H9 (cell line): ENCODE measurements at places on chromosomes 4 and X. TPM values are rescaled to one million over a fixed set of nuclear protein-coding genes. Genes with fewer than 3 reads are reported as not detected.

The GATA1 gene
- not detected in 2 replicates for total RNA-seq

DNA sequence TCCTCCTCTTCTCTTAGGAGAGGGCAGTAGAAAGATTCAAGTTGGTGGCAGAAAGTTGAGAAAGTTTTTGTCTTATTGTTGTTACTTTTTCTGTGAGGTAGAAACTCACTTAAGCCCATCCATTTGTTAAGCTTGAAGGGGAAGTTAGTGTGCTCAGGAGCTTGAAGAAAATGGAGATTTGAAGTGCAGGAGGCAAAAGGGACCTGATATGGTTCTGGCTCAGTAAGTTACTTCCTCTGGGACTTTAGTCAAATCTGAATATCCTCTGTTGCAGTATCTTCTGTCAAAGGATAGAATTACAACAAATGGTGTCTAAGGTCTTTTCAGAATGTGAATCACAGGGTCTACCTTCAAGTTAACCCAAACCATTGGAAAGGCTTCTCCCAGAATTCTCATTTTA lies 46.2 kb downstream of the CXCL13 start:
- DNase-seq: no peak

- no peak for DNase-seq
These were observed 36.5 kb downstream of the SH3RF1 start for GRCh38 chr4:169234137-169234855.

DNA sequence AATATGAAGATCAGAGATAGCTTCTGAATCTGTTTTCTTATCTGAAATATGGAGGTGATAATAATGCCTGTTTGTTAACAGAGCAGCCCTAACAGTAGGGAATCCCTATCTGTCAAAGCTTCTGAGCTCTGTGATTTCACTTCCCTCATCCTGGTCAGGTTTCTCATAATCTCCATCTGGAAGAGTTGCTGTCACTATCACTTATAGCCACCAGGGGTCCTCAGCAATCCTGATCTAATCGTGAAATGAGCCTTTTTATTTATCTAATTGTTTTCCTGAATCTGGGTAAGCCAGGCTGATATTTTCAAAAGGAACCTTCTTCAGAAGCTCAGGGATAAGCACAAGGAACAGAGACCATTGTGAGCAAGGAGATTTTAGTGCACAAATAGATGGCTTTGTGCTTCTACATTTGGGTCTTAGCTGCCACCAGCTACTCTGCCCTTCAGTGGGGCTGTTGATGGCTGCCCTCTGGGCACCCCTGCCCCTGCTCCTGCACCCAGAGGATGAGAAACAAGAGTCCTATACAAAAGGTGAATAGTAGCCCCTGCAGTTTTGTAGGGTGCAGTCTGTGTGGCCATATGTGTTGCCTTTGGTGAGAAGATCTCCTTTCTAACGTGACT lies 196.4 kb upstream of the RADX start:
- DNase-seq: no peak

DNA sequence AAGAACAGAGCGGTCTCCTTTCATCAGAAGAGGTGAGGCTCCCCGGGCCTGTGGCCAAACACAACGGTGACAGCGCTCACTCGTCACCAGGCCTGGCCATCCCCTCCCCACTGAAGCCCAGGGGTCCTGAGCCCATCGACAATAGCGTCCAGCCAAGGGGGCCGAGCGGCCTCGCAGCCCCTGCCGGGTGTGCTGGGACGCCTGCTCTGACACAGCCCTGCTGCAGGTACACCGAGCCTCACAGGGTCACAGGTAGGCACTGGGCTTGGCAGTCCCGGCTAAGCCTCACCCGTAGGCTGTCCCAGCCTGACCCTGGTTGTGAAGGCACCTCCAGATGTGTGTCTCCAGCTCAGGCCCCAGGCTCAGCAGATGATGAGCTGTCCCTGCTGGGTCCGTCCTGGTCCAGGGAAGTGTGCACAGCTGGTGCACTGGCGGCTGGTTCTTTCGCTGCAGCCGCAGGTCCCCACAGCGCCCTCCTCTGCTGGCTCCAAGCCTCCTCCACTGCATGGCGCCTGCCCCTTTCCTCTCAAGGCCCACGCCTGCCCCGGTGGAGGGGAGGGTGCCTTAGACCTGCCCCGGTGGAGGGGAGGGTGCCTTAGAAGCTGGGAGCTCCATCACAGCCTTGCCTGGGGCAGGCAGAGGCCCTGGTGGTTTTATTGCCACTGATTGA lies 21.5 kb downstream of the UVSSA start:
- DNase-seq: peak; percentile 62

The CLTRN gene
- 1.7 and 1.8 TPM in 2 replicates for total RNA-seq

- peak; percentile 88 for DNase-seq
These were observed 16.8 kb downstream of the PF4 start for GRCh38 chr4:73964862-73965611.

- DNase-seq: no peak
These were observed 441.1 kb upstream of the PCDH10 start for GRCh38 chr4:132707955-132708354.

DNA sequence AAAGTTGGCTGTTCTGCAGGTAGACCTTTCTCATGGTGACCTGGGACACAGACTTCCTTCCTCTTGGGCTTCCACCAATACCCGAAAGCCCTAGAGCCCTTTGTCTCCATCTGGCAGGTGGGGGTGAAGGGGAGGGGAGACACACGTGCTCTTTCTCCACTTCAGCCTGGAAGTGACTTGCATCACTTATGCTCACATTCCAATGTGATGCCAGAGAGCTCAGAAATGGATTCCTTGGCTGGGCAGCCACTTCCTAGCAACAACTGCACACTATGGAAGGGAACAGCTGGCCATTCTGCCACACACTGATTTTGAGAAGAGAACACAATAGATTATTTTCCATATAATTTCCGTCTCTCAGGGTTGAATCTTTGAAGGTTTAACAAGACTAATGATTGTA lies 36.3 kb downstream of the C4orf51 start:
- DNase-seq: no peak

DNA sequence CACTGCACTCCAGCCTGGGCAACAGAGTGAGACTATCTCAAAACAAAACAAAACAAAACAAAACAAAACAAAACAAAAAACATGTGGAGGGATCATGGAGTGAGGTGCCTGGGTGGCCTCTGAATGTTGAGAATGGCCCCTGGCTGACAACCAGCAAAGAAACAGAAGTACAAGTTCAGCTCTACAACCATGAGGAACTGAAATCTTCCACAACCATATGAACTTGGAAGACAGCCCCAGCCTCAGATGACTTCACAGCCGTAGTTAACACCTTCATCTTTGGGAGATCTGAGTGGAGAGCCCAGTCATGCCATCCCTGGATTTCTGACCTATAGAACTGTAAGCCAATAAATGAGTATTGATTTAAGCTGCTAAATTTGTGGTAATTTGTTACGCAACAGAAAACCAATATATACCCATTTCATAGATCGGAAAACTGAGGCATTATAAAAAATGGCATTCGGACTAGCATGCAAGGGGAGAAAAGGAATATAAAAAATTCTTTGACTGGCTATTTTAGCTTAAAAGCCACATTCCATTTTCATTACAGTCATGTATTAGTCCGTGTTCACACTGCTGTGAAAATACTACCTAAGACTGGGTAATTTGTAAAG lies 138.7 kb upstream of the RAPGEF2 start:
- DNase-seq: no peak

- DNase-seq: no peak
These were observed 10.9 kb upstream of the WFS1 start for GRCh38 chr4:6258741-6259140.

The GPM6B gene
- 73.9 and 79.8 TPM in 2 replicates for total RNA-seq

DNA sequence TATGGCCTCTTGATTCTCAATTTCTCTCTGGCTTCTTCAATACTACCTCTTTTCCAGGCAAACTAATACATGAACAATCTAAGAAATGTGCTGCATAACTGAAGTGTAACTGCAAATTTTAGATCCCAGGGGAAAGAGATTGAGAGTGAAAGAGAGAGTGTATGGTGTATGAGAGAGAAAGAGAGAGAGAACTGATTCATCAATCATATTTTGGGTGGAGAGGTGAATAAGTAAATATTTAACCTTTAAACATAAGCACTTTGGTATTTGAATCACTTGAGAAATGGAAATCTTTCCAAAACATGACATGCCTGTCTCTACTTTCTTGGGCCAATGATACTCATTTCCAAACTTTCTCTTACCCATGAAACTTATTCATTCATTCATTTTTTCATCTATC lies 147.2 kb upstream of the DIPK2B start:
- no peak for DNase-seq

The RP2 gene
- 4.6 and 5.1 TPM in 2 replicates for total RNA-seq

DNA sequence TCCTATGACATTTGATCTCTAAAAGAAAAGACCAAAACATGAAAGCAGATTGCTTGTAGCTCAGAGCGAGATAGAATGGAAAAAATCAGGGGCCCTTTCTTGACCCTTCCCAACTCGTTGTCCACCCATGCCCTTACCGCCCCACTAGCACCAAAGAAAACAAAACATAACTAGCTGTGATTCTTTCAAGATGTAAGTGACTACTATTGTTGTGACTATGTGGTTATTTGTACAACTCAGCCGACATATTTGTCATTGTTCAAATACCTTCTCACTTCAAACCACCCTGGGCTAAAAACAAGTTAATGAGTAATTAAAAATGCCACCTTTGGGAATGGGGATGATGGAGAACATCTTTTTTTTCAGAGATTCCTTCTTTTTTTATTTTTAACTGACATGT lies 171.2 kb upstream of the GPC4 start:
- DNase-seq: no peak

- DNase-seq: no peak
These were observed 14.6 kb downstream of the APBB2 start for GRCh38 chr4:41199788-41200187.

- no peak for DNase-seq
These were observed 51.7 kb upstream of the CHRNA9 start for GRCh38 chr4:40283413-40283812.

The ANK2 gene
- 30.5 and 36.8 TPM in 2 replicates for total RNA-seq

The PFKFB1 gene
- total RNA-seq: 0.31 and 0.55 TPM in 2 replicates

The GPC4 gene
- 416 and 418 TPM in 2 replicates for total RNA-seq

DNA sequence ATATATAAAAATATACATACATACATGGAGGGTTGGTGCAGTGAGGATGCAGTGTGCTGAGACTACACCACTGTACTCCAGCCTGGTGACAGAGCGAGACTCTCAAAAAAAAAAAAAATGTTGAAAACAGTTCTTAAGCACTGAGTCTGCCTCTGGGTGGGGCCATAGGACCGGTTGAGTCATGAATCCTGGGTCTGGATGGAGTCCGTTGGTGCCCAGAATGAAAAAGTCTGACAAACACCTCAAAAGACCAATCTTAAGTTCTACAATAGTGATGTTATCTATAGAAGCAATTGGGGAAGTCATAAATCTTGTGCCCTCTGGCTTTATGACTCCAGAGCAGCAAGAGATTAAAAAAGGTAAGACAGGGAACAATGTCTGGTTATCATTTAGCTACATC lies 70.4 kb downstream of the FGFBP1 start:
- no peak for DNase-seq

The FAT4 gene
- 6.0 and 6.9 TPM in 2 replicates for total RNA-seq

GRCh38 chrX:132592880-132593279 lies 104.0 kb upstream of the MBNL3 start:
- peak; percentile 29 for DNase-seq

DNA sequence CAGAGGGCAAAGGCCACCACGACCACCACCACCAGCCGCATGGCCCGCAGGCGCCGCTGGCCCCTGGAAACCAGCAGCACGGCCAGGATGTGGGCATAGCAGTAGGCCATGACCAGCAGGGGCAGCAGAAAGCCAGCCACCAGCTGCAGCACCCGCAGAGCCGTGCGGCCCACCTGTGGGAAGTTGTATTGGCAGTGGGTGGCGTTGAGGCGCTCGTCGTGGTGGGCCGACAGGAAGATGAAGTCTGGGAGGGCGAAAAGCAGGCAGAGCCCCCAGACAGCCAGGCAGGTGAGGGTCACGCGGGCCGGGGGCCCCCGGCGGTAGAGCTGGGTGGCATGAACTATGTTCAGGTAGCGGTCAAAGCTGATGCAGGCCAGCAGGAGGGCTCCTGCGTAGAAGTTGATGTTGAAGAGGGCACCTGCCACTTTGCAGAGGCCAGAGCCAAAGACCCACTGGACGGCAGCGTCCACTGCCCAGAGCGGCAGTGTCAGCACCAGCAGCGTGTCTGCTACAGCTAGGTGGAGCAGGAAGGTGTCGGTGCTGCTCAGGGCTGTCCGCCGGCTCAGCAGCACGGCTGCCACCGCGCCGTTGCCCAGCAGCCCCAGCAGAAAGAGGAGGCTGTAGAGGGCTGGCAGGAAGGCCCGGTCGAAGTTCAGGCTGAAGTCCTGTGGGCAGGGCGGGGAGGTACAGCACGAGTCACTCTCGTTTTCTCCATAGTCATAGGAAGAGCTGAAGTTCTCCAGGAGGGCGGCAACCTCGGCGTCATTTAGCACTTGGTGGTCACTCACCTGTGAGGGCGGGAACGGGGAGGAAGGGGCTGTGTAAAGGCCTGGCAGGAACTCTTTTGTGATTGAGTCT lies 1.4 kb downstream of the CXCR3 start:
- peak; percentile 39 for DNase-seq

The ANXA10 gene
- total RNA-seq: not detected in 2 replicates

The TGIF2LX gene
- not detected in 2 replicates for total RNA-seq

The SPP1 gene
- total RNA-seq: 13.2 and 15.5 TPM in 2 replicates

- DNase-seq: no peak
These were observed 85.3 kb upstream of the RBPJ start for GRCh38 chr4:26235500-26235899.

DNA sequence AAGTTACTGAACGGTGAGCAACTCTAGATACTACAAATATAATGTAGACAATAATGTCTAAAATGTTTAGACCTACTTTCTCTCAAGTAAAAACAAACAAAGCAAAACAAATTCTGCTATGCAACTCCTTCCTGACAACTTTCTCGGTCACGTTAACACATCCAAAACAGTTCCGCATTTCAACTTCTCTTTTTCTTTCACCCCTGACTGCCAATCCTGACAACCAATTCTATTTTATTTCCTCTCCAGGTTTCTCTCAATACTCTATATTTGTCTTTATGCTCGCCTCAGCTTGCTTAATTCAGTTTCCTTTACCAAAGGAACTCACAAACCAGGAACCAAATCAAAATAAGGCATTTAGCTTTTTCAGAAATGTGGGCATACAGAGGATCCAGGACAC lies 513.0 kb downstream of the FSTL5 start:
- no peak for DNase-seq

- no peak for DNase-seq
These were observed 55.7 kb downstream of the ANTXR2 start for GRCh38 chr4:80017125-80017854.

DNA sequence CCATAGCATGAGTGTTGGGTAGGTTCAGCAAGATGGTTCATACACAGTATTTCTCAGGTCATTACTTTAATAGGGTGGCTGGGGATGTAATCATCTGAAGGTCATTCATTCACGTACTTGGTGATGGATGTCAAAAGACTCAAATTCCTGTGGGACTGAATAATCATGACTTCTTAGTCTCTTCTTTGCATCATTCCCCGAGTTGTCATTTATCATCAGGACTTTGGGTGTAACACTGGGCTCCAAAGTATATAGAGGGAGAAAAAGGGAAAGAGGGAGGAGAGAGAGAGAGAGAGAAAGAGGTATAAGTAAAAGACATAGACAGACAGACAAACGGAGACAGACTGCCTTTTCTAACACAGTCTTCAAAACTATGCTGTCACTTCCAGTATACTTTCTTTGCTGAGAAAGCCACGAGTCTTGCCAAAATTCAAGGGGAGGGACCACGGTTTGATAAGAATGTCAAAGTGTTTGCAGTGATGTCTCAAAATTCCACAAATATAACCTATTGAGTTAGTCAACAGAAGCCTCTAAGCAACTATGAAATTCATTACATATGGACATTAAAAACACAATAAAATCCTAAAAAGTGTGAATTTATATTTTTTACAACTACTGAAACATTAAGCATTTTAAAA lies 55.9 kb downstream of the UGT2A3 start:
- no peak for DNase-seq
